NCI-H510A (cell line): ENCODE measurements at places on chromosomes 3 and 15.

DNA sequence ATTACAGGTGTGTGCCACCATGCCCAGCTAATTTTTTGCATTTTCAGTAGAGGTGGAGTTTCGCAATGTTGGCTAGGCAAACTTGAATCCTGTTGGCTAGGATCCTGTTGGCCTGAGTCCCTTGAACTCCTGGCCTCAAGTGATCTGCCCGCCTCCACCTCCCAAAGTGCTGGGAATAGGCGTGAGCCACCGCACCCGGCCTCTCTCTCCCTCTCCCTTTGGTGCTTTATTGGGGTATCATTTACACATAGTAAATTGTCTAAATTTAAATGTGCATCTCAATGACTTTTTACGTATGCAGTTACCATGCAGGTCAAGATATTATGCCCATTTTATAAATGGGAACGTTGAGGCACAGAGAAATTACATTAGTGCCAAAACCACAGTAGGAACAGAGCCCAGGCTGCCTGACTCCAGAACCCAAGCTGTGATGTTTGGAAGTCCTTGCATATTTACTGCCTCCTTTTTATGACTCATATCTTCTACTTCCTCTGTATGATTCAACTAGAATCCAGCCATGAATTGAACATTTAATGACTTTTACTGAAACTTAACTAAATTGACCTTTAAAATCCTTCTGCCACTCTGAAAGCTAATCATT, 34.0 kb upstream of the RPP14 start:
- no peak for DNase-seq

DNA sequence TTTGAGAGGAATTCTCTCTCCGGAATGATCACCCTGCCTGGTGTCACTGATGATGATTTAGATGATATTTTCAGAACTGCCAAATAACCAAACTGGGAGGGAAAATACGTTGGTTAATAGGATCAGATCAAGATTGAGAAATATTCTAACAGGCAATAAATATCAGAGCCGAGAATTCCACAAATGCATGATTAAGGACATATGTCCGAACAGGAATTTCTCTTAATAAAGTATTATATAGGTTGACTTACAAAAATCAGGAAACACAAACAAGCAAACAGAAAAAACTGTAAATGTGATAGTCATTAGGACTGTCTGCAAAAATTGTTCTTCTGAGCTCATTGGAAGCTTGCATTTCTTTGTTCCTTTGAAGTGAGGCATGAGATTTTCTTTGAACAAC, 75.1 kb upstream of the PHLDB2 start:
- no peak for DNase-seq

DNA sequence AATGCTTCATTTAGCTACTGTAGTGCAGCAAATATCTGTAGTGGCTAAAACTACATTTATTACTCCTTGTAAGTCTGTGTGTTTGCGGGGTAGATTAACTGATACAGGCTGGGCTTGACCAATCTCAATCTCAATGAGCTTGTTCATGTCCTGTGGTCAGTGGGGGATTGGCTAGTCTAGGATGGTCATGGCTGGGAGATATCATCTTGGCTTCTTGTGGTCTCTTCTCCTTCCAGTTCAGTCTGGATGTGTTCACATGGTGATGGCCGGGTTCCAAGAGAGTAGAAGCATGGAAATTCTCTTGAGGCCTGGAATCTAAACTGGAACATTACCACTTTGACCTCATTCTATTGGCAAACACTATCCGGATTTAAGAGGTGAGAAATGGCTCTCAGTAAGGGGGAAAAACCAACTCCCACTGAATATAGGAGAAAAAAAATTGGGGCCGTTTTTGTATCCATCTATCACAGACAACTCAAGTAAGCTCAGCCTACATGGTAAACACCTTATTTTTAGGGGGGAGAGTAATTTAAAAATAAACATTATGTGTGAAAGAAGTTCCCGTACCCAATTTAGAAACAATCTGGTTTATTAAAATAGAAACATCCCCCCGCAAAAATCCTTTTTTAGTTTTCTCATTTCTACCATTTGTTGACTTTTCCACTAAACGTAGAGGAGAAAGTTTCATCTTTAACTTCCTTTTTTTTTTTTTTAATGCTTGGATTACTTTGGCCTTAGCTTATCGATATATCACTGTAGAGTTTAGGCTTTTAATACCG, 284.9 kb upstream of the TBC1D5 start:
- no peak for DNase-seq

- no peak for DNase-seq
These were observed 424.9 kb downstream of the MECOM start for GRCh38 chr3:169238562-169238961.

- no peak for DNase-seq
These were observed 70.4 kb downstream of the PPM1L start for GRCh38 chr3:160826408-160826807.

- no peak for DNase-seq
These were observed 64.6 kb downstream of the FBLN2 start for GRCh38 chr3:13613343-13614190.

GRCh38 chr3:6099458-6100075, 761.3 kb upstream of the GRM7 start:
- no peak for DNase-seq

DNA sequence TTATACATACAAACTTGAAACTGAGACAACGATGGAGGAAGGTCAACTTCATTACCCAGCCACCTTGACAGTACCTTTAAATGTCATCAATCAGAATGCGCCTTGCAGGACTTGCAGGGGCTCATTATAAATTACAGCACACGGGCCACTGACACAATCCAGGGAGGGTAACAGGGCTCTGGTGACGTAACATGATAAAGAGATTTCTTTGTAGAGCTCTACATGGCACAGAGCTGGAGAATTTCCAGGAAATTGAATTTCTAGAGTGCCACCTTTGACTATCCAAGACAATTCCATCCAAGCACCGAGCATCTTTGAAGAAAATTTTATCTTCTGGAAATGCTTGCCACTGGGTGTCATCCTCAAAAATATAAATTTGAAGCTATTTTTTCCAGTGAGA, 486.0 kb downstream of the FOXP1 start:
- DNase-seq, result no peak

DNA sequence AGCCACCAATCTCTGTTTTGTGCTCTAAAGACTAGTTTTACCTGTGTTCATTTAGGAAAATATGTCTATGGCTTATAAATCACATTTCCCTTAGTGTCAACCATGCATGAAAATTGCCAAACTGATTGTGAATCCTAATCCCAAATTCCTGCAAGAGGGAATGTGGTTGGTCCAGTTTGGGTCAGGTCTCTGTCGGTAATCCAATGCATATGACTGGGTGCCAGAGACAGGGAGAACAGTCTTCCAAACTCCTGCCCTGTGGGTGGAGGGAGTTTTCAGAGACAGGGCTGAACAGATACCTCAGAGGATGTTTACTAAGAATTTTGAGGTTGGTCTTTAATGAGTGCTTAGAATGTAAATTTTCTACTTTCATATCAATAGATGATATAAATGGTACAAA, 300.5 kb upstream of the ARL6 start:
- no peak for DNase-seq

GRCh38 chr15:66394472-66394871, 7.8 kb downstream of the MAP2K1 start:
- DNase-seq, result no peak

DNA sequence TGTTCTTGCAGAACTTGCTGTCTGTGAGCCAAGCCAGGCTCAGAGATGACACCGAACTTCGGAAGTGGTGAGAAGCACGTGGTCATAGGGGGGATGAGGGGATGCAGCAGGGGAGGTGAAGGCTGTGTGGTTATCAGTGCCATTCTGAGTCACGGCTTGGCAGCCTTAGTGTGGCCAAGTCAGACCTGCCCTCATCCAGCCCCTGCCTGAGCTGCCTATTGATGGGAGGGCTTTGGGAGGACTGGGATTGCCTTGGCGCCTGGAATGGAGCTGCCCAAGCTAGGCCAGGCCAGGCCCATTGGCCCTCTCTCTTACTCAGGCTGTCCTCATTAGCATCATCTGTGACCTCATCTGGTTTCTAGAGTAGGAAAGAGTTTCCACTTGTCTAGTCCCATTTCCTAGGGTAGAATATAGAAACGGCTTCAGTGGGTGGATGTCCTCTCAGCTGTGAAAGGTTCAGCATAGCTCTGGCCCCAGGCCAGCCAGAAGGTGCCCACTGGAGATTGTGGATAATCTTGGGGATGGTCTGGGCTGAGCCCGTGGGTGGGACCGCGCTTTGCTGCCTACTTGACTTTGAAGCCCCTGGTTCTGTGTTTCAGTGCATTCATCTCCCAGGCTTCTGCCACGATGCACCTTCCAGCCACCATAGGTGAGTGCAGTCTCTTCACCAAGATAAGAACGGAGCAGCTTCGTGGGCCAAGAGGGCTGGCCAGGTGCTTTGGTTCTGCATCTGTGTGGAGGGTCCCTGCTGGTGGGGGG, 7.2 kb downstream of the FAH start:
- DNase-seq, result no peak
